HCT116 (cell line): ENCODE measurements at places on chromosomes 3 and 15. TPM values are rescaled to one million over a fixed set of nuclear protein-coding genes. Genes with fewer than 3 reads are reported as not detected.

ZPLD1 gene
- not detected for total RNA-seq

SEMA4B gene
- 98.6 TPM for total RNA-seq

LOXL1 gene
- 14.9 TPM for total RNA-seq

DNA sequence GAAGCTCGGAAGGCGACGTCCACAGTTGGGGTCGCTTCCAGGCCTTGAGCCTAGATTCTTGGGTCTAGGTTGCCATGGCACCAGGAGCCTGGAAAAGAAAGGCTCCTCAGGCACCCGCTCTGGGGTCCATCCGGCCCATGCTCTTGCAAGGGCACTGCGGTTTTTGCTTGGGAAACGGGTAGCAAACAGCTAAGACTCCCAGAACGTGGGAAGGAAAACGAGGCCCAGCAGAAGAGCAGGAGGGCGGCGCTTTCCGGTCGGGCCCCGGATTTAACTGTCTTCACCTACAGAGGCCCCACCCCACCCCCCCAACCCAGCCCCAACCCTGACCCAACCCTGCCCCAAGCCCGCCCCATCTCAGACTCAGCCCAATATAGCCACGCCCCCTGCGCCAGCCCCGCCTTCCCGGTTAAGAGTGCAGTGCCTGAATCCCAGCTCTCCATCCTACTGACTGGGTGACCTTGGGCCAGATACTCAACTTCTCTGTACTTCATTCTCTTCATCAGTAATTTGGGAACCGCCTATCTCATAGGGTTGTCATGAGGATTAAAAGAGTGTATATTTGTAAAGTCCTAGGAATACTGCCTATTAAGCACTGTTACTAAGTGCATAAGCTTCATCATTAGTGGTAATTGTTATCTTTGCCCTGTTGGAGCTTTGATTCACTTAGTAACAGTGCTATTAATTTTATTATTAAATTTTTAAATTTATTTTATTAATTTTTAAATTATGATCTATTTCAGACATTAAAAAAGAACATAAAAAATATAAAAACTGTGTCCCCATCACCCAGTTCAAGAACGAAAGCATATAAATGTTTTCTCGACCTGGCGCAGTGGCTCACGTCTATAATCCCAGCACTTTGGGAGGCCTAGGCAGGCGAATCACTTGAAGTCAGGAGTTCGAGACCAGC, 28.4 kb upstream of the SMAD6 start:
- DNase-seq, result peak; percentile 60

ATP10A gene
- total RNA-seq, result 0.02 TPM

- DNase-seq, result no peak
Observed at GRCh38 chr3:110743202-110743601, 328.4 kb upstream of the NECTIN3 start.

GRCh38 chr15:56469483-56469882, 4.5 kb upstream of the MNS1 start:
- no peak for DNase-seq

DNA sequence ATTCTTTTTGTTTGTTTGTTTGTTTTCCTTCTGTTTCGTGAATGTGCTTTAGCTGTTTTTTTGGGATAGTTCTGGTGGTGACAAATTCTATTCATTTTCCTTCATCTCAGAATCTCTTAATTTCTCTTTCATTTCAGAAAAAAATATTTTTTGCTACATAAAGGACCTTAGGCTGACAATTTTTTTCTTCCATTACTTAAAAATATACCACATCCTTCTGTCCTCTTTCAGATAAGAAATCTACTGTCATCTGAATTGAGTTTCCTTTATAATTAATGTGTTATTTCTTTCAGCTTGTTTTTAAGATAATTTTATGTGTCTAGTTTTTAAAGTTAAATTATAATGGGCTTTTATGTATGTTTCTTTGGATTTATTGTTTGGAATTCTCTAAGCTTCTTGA, 47.6 kb downstream of the IL16 start:
- no peak for DNase-seq
